ENCODE measurements at places on chromosomes 6 and 20.

DNA sequence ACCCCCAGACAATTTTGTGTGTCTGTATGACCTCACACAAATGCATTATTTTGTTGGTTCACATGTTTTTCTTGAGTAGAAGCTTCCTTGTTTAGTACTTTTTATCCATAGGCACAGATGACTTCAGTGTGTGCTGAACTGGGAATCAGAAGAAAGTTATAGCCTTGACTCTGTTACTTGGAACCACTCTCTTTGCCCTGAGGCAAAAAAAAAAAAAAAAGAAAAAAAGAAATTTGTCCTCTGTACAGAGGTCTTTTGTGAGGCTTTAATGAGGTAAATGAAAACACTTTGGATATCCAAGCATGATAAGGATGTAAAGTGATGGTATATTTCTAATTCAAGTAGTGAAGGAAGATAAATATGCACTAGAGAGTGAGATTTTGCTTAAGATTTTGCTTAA is 51.9 kb downstream of the TRMT11 start:
- DNase-seq: no peak

DNA sequence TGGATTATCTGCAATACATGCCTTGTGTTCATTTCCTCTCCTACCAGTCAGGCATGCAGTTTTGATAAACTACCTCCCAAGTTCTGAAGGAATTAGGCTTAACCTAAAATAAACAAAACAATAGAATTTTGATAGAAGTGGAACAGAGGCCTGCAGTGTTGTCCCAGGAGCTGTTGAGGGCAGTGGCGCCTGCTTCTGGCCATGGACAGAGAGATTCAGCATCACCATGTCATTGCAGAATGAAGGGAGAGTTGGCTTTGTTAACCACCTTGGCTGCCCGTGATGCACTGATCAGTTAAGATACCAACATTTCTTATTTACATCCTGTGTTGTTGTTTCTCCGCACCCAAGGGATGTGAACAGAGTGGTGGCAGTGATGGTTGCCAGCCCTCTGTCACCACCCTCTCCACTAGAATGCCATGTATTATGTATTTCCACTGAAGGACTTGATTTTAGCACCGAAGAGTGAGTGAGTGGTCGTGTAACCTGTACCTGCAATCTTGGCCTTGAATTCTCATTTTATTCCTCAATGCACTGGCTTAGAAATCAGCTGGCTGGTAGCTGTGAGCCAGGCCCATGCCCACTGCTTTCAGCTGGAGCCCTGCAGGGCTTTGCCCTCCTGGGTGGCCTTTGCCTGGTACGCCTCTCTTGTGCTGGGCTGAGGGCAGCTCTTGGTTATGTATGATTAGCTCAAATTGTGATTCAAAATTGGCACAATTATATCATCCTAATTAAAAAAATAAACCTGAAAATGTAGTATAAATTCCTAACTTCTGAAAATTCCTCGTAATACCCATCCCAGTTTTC is 56.5 kb downstream of the SHLD1 start:
- DNase-seq: no peak

DNA sequence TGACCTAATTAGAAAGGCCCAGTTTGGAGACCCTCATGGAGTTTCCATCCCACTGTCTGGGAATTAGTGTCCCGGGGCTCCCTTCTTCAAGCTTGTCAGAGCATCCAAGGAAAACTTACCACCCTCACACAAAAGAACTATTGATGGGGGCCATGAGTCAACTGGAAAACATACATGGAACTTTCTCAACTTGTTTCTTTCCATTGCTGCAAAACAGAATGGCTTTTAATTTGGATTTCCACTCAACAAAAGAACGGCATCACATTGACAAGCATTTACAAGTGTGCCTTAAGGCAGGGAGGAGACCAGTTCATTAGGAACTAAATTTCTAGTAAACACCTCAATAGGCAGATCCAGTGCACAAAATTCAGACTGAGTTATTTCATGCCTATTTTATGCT is 289.1 kb upstream of the PREP start:
- no peak for DNase-seq

DNA sequence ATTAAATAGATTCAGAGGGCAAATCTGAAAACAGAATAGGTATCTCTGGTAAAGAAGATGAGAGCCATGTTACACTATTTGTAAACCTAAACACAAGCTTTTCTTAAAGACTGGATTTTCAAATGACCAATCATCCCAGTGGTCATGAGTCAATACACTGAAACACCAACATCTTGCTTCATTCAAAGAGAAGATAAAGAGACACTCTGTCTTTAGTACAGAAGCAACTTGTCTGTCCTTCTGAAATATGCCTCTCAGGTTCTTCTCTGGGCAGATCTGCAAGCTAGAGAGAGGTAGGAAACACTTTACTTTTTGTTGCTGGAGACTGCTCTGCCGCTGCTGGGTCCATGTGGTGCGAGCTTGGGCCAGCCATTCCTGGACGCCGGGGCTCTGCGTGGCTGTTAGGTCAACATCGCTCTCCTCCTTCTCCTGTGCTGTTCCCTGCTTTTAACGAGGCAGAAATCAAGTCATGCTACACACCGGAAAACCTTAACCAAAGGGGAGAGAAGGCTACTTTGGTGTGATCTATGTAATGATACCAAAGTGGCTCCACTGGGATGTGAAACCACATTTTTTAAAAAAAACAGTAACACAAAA is 368.2 kb downstream of the SYNE1 start:
- DNase-seq: no peak

- peak; percentile 15 for DNase-seq
Observed at GRCh38 chr20:19624221-19624965, 133.7 kb upstream of the RIN2 start.

- no peak for DNase-seq
Observed at GRCh38 chr6:22875845-22876244, 306.5 kb downstream of the HDGFL1 start.

- no peak for DNase-seq
Observed at GRCh38 chr20:24131684-24132083, 143.1 kb upstream of the GGTLC1 start.

DNA sequence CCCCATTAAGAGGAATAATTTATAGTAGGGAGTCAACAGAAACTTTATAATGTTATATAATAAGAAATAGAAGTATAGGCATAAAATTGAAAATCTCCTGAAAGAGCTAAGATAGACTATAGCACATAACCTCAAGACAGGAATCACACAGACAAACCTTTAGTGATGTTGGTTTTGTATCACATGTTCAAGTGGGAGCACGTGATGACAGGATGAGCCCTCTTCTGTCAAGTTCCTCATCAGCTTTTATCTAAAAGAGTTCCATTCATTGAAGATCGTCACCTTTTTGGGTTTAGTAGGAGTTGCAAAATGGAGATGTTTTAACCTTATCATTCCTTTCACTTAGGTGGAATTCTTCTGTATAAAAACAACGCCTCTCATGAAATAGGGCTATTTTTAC is 127.0 kb downstream of the MCHR2 start:
- no peak for DNase-seq

DNA sequence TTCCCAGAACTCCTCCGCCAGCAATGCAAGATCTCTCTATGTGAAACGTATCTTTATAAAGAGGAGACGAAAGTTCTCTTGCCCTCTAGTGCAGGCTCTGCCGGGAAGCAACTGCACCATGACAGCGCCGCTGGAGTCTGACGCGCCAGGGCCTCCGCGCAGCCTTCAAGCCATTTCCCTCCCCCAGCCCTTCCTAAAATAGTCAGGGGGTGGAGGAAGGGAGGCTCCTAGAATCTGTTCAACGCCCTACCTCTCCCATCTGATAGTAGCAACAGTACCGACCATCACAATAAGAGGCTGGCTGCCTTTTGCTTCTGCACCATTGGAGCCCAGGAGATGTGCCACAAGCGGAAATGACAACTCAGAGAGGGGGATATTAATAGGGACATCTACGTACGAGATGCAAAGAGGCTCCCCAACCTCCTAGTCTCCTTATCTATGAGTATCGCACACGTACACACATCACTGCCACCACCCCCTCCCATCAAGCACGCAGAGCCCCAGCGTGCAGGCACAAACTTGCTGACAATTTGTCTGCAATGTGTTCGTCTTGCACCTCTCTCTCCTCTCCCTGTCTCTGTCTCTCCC is 1.0 kb downstream of the SYNE1 start:
- no peak for DNase-seq
